ENCODE measurements at places on chromosomes 1 and 21. TPM values are rescaled to one million over a fixed set of nuclear protein-coding genes. Genes with fewer than 3 reads are reported as not detected.
A peak's percentile ranks its signal among the peaks of the same experiment; 100 is the strongest.

ARHGEF16 gene
- not detected for total RNA-seq

CR2 gene
- total RNA-seq, result not detected

S100A5 gene
- not detected for total RNA-seq

DISP3 gene
- total RNA-seq, result not detected

CDA gene
- 5.9 TPM for total RNA-seq

ARTN gene
- 0.11 TPM for total RNA-seq

ACOT7 gene
- total RNA-seq, result 20.0 TPM

LEPR gene
- 11.0 TPM for total RNA-seq

S100A1 gene
- not detected for total RNA-seq

HEYL gene
- total RNA-seq, result not detected

ADGRL2 gene
- total RNA-seq, result 43.4 TPM

- DNase-seq, result no peak
Measured at GRCh38 chr1:236654511-236654910, 31.8 kb upstream of the ACTN2 start.

DNA sequence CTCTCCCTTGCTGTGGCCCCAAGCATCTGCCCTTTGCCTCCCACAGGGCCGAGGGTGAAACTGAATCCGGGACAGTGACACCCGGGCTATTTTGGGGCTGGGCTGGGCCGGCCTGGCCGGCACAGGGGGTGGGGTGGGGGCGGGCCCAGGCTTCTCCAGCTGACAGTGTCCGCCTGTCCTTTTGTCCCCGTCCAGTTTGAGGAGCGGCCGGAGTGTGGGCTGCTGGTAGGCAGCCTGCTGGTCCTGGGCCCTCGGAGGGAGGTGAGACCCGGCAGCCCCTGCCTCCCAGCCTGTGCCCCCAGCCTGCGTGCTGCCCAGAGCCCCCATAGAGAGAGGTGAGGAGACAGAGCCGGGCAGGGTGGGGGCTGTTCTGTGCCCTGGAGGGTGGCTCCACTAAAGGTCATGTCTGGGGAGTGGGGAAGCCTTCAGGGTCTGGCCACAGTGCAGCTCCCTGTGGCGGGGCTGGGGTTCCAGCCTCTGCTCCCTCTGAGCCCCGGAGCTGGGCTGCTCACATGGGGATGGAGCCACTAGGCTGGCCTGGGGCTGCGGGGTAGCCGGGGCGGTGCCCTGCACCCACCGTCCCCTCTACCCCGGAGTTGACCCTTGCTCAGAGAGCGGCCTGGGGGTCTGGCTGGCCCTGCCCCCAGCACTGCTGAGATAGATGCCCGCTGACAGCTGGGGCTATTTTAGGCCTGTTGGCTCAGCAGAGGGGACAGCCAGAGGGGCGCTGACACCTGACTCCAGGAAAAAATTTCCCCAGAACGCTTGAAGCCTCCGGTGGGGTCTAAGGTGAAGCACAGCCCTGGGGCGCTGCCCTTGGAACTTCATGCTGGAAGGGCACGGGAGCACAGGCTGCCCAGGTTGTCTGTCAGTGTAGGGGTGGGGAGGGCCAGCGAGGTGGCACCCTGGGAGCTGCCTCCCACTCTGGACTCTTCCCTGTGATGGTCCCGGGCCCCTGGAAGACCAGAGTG lies at the start of gene OBSCN:
Gene OBSCN (plus strand): TSS at position 194 of the 971 bp plus-strand sequence. CDS start 3,740 bp downstream, outside the sequence.
- DNase-seq, result no peak

DNA sequence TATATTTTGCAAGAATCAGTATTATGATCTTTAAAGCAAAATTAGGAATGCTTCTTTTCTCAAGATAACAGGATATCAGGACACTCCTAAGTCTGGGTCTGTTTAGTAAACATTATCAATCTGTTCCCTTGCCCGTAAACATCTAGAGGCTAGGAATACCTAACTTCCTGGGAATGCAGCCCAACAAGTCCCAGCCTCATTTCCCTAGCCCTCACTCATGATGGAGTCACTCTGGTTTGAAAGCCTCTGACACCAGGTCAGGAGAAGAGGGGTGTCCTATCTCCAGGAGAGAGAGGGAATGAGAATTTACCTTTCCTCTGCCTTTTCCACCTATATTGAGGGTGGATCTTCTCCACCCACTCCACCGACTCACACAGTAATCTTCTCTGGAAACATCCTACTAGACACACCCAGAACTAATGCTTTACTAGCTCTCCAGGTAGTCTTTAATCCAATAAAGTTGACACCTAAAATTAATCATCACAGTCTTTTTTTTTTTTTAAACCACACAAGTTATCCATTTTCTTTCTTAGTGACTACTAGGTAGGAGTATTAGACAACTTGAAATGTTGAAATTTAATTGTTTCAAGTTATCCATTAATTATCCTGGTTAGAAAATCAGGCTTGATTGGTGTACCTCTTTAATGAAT lies 659.3 kb downstream of the USP25 start:
- DNase-seq, result no peak

- no peak for DNase-seq
Measured at GRCh38 chr21:41537356-41537755, 29.4 kb upstream of the TMPRSS2 start.

GRCh38 chr1:231786126-231786525 lies 159.5 kb downstream of the DISC1 start:
- DNase-seq, result no peak

- DNase-seq, result peak; percentile 60
Measured at GRCh38 chr1:203464226-203464625, 11.4 kb upstream of the PRELP start.

- DNase-seq, result peak; percentile 84
Measured at GRCh38 chr1:52668711-52669110, 29.4 kb downstream of the COA7 start.

DNA sequence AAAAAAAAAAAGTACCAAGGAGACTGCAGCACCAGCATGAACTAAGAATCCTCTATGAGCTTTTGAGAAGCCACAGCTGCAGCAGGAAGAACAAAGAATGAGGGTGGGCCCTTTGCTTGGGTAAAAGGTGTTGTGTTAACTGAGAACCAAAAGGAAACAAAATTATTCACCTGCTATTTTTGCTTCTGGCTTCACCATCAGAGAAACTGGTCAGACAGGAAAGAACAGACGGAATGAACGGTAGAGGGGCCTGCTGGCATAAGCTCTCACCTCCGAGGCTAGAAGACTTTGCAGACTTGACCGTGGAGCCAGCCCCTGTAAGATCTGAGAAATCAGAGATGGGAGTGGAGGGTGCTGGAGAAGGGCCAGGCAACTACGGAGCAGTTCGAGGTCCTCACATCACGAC lies 27.6 kb downstream of the IL10RB start:
- no peak for DNase-seq

- DNase-seq, result no peak
Measured at GRCh38 chr1:183778045-183778444, 26.9 kb upstream of the RGL1 start.

DNA sequence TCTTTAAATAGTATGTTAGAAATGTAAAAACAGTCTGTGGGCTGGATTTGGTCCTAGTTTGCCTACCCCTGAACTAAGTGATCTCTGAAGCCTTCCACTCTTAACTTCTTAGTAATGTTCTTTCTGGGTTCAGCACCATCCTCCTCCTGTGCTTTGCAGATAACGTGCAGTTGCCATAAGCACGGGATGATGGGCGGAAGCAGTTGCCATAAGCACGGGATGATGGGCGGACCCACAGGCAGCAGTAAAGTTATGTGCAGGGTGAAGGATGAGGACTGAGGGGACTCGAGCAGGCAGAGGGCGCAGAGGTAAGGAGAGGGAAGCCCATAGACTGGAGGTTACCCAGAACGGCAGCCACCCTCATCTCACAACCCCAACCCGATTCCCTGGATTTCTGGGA lies 25.6 kb downstream of the GPA33 start:
- DNase-seq, result no peak

- no peak for DNase-seq
Measured at GRCh38 chr21:15763359-15763758, 33.6 kb downstream of the USP25 start.

GRCh38 chr1:63651161-63651701 lies 58.0 kb downstream of the PGM1 start:
- DNase-seq, result peak; percentile 58

DNA sequence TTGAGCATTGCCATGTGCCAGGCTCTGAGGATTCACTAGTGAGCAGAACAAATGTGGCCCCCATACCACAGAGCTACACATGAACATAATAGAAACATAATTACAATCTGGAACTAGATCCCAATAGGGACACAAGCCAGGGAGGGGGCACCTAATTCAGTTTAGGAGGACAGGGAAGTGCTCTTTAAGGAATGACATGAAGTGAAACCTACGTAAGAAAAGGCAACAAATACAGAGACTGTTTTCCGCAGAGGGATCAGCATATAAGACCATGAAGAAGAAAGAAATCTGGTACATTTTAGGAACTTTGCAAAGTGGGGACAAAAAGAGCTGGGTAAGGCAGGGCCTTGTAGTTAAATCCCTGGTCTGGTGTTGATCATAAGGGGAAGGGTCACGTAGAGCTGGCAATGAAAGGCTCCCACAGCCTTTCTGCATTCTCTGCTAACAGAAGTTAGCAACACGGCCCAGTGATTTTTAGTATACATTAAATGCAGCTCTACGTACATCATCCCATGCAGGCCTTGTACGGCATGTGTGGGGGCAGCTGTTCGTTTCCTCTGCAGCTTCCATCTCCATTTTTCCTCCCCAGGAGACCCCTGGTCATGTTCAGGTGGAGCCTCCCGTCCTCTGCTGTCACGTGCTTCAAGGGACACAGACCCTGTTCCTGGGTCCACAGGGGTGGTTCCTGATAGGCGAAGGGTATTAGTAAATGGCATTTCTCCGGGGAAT lies 26.8 kb upstream of the SLC30A1 start:
- DNase-seq, result no peak

- DNase-seq, result no peak
Measured at GRCh38 chr1:88016947-88017346, 667.1 kb upstream of the PKN2 start.

DNA sequence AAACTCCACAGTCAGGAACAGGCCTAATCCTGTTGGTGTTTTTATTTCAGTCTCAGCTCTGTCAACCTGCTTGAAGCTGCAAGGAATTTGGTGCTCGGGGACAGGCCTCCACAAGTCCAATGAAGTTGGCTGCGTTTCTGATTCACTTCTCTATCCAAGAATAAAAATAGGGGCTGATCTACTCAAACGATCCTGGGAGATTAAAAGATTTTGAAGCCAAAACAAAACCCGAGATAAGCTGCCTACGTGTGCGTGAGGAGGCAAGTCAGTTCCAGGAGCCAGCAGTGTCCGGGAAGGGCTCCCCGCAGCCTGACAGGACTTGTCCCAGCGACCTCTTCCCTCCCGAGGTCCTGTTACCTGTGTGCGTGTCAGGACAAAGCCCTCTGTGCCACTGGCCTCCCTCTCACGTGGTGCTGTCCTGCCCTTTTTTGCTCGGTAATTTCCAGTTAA lies 98.0 kb downstream of the ETS2 start:
- DNase-seq, result no peak

DNA sequence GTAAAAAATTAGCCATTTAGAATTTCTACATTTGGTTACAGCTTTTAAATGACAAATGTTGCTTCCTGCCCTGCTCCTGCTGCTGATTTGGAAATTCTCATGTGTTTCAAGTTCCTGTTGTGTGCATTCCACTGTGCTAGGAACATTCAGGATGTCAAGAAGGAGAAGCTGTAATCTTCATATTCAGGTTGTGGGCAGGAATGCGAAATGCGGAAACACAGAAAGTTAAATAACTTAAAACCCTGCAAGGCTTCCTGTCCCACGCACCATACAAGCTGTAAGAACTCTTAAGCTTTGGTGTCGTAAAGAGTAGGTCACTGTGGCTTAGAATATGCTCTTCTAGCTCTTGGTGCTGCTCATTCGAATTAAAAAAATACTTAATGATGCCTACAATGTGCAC lies 52.6 kb downstream of the S100B start:
- DNase-seq, result no peak

- no peak for DNase-seq
Measured at GRCh38 chr21:22544747-22545146, 1546.5 kb downstream of the NCAM2 start.

GRCh38 chr1:167824163-167824794 lies 89.7 kb downstream of the ADCY10 start:
- DNase-seq, result no peak

DNA sequence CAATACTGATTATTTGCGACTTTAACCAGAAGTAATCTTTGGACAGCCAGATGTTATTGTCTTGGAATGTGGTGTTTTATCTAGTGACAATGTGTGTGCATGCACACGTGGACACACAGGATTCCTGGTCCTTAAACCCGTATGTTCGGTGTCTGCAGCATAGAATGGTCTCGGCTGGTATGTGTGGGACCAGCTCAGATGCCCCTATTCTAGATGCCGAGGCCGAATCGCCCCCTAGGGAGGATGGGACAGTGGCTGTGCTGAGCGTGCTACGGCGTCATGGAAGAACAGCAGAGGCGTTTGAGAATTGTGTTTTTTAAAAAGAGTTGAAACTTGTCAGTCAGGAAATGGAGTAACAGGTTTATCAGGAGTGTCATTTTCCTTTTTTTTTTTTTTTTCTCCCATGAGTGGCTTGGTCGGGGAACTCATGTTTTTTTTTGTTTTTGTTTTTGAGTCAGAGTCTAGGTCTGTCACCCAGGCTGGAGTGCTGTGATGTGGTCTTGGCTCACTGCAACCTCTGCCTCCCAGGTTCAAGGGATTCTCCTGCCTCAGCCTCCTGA lies 30.1 kb downstream of the SKI start:
- no peak for DNase-seq

GRCh38 chr1:171433451-171433850 lies 51.9 kb upstream of the PRRC2C start:
- DNase-seq, result peak; percentile 68

DNA sequence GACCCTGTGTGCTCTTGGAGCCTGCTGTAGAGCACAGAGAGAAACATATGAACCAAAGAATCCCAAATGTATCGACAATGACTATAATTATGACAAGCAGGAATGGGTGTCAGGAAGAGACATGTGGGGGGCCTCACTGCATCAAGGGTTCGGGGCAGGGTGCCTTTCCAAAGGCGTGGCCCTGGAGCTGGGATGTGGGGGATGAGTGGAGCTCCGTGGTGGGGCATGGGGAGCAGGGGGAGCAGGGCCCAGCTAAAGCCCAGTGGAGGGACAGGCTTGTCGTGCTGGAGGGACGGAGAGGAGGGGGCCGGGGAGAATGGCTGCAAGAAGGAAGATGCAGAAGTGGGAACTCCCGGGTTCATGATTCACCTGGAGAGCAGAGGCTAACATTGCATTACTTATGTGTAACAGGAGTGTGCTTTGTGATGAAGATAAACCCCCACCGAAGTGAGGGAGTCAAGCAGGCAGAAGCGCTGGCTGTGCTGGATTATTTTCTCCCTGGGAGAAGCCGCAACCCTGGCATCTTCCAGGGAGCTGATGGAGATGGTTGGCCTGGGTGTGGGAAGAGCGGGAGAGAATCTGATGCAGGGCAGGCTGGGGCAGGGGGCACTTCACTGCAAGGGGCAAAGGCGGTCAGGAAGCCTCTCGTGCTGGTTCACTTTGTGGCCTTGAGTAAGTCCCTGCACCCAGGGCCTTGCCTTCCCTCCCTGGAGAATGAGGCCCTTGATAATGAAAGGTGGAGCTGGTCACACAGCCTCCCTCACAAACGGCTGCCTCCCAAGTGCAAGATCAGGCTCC lies 124.6 kb upstream of the RUNX3 start:
- DNase-seq, result no peak

DNA sequence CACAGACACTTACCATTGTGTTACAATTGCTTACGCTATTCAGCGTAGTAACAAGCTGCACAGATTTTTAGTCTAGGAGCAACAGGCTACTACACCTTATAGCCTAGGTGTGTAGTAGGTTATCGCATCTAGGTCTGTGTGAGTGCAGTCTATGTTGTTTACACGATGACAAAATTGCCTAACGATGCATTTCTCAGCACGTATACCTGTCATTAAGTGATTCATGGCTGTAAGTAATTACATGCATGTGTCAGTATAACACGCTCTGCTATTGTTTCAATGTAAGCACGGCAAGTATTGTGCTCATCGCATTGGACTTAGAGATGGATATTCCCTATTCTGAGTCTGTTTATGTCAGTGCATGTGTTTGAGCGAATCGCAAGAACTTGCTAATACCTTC lies 15.7 kb upstream of the ZBTB18 start:
- DNase-seq, result no peak

Measured in GM23248 (cell line).